ENCODE measurements at places on chromosomes 7 and 10.

GRCh38 chr10:31926765-31927564 is 1.7 kb downstream of the ARHGAP12 start:
- peak; percentile 24 for DNase-seq

GRCh38 chr7:35785250-35785649 is 15.6 kb upstream of the SEPTIN7 start:
- DNase-seq: no peak

DNA sequence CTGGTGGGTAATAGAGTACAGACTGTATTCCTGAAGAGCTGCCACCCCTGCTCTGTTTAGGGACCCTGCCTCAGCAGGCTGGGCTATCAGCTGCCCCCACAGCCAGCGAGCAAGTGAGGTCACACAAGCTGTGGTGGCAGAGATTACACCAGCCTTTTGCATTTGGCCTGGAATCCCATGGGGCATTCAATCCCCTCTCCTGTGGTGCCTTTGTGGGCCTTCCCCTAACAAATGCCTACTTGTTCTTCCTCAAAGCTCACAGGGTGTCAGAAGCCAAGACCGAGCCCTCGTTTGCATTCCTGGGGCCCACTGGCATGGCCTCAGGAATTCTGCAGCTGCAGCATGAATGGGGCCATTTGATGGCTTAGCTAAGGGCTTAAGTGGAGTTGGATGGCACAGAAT is 212.7 kb upstream of the PHYHIPL start:
- DNase-seq: peak; percentile 10

DNA sequence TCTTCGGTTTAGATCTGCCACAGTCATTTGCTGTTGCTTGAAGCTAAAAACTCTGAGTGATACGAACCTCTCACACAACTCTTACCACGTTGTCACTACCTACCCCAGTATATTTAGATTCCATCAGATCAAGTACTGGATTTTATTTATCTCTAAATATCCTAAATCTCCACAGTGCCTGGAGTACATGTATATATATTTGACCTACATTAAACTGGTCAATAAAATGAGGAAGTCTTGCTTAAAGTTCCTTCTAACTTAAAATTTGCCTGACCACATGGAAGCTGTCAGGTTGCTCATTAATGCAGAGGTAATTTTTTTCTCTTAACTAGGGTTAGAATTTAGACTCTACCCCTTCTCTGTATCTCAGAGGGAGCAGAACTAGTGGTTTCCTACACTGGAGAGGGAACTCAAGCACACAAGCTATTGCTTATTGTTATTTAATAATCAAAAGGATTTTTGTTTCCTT is 3.1 kb upstream of the MACC1 start:
- DNase-seq: no peak

DNA sequence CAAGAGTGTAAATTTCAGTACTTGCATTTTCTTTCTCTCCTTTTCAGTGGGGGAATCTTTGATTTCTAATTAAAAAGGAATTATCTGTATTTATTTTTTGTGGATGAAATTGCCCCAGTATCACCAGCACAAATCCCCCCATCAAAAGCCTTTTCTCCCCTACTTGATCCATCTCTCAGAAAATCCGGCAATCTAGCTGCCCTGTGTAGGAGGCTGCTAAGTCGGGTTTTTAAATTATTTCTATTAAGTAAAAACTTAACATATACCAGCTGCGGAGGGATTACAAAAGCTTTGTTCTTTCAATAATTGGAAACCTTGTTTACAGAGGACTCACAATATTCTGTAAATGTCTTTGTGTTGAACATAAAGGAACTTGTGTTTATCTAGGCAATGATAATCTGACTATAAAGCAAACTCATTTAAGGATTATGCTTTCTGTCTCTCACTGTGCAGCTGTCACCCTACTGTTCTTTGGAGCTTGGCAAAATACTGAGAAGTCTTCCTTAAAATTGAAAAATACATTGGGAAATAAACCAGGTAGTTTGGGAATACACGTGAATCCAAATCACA is 177.4 kb upstream of the PRR15 start:
- DNase-seq: peak; percentile 77

GRCh38 chr10:89206402-89207180 is 526 bp downstream of the CH25H start:
- no peak for DNase-seq

GRCh38 chr10:109698086-109698485 is 225.2 kb downstream of the XPNPEP1 start:
- no peak for DNase-seq
